ENCODE measurements at places on chromosomes 7 and 10.

GRCh38 chr7:150356265-150356897, 12.2 kb upstream of the REPIN1 start:
- no peak for DNase-seq

DNA sequence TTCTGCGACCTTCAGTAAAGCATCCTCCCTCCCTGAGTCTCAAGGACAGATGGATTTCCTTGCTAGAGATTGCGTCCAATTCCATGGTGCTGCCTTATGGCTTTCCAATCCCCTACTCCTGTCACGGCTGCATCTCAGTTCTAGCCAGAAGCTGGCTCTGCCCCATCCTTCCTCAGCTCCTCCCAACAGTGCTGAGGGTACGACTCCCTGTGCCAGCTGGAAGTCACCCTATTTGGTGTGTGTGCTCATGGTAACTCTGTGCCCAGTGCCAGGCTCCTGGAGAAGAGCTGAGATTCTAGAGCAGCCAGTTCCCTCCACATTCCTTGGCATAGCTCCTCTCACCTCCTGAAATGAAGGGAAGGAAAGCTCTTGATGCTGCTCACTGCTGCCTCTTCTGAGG, 185.0 kb upstream of the PODXL start:
- DNase-seq: no peak

DNA sequence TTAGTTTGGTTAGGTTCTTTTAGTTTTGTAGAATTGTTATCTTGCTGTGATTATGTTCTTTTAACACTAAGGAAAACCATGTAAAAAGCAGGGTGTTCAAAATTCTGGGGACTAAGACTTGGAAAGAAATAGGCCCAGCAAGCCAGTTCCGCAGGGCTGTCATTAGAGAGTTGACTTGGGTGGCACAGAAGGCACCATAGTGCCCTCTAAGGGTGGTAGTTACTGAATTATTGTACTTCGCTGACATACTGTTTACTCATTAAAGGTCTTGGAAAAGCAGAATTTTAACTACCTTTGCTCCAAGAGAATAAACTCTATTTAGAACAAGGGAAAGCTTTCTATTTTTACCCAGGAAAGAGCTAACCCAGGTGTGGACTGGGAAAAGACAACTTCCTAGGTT, 86.5 kb downstream of the OTUD1 start:
- DNase-seq: no peak

DNA sequence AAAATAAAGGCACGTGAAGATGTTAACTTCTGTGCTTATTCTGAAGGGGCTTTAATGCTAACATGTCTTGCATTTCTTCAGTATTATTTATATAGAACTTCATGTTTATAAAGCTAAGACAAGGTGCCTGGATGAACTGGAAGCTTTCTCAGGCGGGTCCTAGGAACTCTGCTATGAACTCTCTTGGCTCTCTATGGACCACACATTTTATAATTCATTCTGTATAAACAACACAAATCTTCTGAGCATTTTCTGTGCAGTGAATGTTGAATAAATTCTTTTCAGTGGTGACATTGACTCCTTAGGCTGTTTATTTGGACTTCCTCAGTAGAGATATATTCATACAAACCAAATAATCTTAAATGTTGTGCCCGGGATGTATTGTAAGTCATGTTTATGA, 79.6 kb downstream of the TRIL start:
- no peak for DNase-seq

GRCh38 chr10:50990568-50991455, 83.5 kb upstream of the PRKG1 start:
- DNase-seq: no peak

GRCh38 chr10:662223-662605, 27.3 kb downstream of the DIP2C start:
- DNase-seq: no peak

GRCh38 chr10:4704034-4704545, 121.9 kb upstream of the AKR1E2 start:
- DNase-seq: no peak

DNA sequence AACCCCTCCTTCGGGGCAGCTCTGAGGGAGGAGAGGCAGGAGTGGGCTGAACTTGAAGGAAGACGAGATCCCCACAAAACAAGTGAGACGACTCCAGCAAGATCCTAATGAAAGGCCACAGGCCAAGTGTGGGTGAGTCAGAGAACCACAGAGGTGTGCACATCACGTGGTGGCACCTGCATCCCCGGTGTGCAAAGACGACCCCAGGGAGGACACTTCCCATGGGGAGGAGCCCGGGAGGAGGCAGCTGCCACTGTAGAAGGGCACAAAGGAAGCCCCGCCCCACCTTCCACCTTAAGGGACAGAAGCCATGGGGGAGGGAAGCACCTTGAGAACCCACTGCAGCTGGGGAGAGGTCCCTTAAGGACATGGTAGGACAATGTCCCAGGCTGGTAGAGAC, 45.7 kb downstream of the ESYT2 start:
- no peak for DNase-seq

DNA sequence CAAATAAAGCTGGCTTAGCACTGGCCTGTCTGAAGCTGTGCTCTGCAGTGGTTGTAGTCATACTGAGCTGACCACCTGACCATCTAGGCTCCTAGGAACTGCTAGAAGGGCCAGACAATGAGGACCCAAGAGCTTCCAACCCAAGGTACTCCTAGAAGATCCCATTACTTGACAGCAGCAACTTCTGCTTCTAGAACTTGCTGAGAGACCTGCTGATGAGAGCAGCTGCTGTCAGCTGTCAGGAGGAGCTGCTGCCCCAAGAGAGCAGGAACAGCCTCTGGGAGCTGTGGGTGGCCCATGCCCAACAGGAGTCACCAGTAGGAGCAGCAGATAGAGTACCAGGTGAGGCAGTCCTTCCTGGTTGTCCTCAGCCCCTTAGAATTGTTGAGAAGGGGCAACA, 70.2 kb downstream of the RBM20 start:
- DNase-seq: no peak

DNA sequence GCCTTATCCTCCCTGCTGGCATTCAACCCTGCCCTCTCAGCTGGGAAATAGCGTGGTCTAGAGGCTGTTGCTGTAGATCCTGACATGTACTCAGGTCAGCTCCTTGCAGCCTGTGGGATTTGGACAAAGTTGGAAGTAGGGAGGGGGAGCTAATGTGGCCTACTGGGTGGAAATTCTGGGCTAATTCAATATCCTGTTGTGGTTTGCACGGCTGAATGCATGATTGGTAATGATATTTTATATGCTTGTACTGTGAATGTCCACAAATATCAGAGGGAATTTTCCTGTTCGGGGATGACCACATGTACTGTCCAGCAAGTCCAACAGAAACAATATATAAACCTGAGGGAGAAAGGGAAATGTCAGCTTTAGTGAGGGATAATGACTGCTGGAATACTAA, 22.1 kb upstream of the NPVF start:
- no peak for DNase-seq

DNA sequence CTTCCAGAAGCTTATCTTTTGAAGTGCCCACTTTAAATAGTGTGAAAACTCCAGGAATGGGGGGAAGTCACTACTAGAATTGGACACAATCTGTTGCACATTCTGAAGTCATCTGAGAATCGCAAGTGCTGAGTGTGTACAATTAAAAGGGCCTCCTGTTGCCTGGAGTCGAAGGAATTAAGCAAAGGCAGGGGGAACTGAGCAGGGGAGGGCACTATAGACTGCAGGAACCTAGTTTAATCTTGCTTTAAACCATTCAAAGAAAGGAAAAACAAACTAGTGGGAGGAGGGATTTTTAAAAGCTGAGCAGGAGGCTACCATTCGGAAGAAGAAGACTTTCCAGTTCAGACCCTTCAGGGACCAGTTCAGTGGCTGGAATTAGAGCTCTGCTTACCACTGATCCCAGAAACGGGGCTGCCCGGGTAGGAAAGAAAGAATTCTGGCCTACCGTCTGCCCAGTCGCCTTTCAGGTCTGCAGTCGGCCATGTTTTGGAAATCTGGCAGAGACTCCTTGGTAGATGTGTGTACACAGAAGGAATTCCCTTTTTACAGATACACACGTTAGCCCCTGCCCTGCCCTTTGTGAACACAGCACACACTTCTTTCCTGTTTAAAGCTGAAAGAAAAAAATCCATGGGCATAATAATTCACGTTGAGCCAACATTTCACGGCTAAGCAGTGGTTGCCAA, 610.6 kb upstream of the FOXK1 start:
- no peak for DNase-seq

- no peak for DNase-seq
Observed at GRCh38 chr10:56057860-56058259, 303.2 kb downstream of the ZWINT start.

- no peak for DNase-seq
Observed at GRCh38 chr10:14543904-14544210, 213.1 kb upstream of the FRMD4A start.

DNA sequence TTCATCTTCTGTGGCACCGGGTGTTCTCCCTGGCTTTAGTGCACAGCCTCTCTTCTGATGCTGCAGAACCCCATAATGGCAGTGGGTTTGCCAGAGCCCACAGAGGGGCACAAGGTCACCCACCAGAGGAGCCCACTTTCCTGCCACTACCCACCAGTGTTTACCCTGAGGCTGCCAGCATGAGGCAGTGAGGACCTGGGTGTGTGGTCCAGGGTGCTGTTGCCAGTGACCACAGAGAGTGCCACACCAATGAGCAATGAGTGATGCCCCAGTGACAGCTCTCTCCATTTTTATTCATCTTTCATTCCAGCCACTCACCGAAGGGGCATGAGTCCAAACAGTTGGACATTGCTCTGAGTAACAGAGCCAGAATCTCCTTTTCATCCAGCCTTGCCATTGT, 34.8 kb downstream of the MTURN start:
- DNase-seq: no peak

GRCh38 chr7:95104739-95105138, 197.3 kb downstream of the PPP1R9A start:
- DNase-seq: no peak

DNA sequence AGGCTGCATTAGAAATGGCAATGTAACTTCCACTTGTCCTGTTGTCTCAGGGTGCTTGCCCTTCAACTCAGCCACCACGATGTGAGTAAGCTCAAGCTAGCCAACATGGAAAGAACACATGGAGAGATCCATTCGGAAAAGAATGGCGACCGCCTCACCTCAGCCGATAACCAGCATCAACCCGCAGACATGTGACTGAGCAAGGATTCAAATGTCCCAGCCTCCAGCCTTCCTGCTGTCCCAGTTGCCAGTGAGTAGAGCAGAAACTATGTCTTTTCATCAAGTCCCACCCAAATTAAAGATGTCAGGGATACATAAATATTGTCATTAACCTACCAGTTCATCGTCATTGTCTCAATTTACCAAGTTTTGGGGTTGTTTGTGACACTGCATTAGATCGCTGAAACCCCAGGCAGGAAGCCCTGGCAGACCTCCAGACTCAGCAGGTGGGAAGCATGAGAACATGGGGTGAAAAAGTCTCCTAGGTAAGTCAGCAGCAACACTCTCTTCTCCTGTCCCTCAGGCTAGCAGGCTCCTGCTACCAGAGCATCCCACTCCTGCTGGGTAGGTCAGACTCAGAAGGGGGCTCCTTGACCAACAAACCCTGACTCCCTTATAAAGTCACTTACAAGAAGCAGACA, 67.0 kb downstream of the OSBPL3 start:
- DNase-seq: no peak

- DNase-seq: no peak
Observed at GRCh38 chr10:24382979-24383663, 174.2 kb downstream of the KIAA1217 start.

GRCh38 chr10:58177362-58177947, 90.2 kb downstream of the IPMK start:
- no peak for DNase-seq

DNA sequence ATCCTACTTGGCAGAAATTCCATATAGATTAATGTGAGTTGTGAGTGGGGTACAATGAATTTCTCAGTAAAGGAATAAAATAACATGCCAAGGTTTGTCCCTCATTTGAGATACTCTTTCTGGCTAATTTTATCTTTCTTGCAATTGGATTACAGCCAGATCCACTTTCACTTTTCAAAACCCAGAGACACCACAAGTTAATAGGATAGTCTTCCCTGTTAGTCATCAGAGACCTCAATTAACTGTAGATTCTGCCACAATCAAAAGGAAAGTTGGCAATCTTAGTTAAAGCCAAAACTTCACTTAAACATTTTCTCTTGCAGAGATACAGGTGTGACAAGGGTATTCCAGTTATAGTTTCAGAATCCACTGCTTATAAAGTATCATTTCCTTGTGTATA, 91.4 kb upstream of the PHYHIPL start:
- no peak for DNase-seq

DNA sequence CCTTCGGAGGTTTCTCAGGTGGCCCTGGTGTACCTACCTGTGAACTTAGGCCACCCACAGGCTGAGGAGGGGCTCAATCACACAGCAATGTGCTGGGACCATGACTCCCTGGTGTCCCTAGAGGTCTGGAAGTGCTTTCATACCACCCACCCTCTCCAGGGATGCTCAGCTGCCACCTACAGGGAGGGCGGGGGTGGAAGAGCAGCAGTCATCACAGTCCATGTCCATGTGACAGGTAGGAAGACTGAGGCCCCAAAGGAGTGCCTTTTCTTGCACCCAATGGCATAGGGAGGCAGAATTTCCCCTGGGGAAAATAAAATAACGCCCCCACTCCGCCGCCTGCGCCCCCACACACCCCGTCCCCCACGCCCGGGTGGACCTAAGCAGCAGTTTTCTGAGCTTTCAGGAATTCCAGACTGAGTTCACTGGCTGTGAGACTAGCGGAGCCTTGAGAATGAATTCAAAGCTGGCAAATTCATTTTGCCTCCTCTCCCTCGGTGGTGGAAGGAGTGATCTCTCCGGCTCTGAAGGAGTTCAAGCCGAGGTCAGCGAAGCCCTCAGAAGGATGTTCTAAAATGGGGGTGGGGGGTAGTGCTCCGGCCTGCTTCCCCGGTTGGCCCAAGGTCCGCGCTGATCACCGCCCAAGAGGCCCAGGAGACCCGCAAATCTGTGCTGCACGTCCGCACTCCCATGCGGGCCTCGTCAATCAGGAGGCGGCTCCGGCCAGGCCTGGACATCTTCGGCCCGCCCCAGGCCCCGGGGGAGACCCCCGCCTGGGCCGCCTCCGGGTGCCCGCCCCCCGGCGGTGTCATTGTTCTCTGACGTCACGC, 2.1 kb upstream of the ZMIZ1 start:
- DNase-seq: no peak

DNA sequence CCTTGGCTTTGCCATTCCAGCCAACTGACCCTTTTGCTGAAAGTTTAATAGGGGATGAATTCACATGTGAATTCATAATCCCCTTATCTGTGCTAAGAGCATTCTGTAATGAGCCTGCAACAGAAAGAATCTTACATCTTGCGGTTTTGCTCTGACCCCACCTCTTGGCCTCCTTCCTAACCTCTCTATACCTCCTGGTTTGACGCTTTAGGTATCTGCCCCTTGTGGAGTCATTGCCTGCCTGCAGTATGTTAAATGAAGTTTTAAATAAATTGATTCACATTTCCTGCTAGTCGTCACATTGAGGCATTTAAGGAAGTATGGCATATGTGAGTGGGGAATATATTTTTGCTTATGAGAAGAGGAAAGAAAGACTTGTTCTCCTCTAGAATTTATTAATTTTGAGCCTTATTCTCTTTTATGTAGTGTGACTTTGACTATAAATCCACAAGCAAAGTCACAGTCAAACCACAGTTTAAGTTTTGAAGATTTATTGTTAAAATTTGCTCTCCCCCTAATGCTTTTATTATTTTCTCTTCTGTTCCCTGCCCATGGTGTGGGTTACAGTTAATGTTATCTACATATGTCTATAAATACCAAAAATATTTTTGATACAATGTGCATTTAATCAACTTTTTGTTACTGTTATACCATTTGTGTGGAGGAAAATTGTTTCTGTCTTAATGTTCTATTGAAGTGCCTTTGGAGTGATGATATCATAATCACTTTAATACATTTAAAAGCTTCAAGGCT, 60.9 kb downstream of the LRMDA start:
- DNase-seq: no peak

GRCh38 chr10:131816941-131817700, 83.7 kb upstream of the PPP2R2D start:
- DNase-seq: no peak
